ENCODE measurements at places on chromosomes 7 and 10. TPM values are rescaled to one million over a fixed set of nuclear protein-coding genes. Genes with fewer than 3 reads are reported as not detected.

DNA sequence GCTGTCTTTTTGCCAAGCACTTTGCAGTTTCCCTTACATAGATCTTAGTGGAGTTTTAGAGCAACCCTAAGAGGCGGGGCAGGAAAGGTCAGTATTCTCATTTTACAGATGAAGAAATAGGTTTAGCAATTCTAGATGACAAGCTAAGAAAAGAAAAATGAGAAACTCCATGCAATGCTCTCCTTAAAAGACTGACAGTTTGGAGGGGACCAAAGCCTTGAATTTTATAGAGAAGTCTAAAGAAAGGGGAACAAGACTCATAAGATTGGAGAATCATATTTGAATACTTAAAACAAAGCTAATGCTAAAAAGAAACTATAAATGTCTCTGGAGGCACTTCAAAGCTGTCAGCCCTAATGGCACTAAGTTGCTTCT, 19.6 kb downstream of the CEP55 start:
- no peak overlapping the region for H3K27ac ChIP-seq
- no peak overlapping the region for H3K4me3 ChIP-seq
- H3K4me1 ChIP-seq: no peaks in the 10 kb centered on the region
- H3K27me3 ChIP-seq: no peaks in the 10 kb centered on the region

DNA sequence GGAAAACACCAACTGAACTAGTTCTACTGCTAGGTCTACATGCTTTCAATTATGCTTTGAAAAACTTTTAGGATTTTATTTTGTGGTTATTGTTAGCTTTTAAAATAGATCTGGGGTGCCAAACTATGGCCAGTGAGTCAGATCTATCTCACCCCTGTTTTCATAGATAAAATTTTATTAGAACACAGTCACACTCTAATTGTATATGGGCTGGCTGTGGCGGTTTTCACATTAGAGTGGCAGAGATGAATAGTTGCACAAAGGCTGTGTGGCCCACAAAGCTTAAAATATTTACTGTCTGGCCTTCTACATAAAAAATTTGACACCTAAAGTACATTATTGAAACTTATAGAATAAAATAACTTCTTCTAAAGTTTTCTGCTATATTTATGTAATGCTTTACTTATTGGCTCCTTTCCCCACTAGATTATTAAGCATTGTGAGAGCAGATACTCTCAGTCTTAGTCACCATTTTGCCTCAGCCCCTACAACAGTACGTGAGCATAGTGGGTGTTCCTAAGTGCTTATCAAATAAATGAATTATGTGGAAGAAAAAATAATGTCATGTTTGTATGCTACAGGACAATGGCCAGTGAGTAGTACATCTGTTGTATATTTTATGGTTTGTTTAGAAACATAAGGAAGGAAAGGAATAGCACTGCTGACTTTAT, 5.4 kb upstream of the SUV39H2 start:
- no peaks in the 10 kb centered on the region for H3K4me1 ChIP-seq
- H3K27me3 ChIP-seq: no peaks in the 10 kb centered on the region
- no peak overlapping the region for H3K27ac ChIP-seq
- no peak overlapping the region for H3K4me3 ChIP-seq

The ACSL5 gene
- total RNA-seq: 13.0 TPM

DNA sequence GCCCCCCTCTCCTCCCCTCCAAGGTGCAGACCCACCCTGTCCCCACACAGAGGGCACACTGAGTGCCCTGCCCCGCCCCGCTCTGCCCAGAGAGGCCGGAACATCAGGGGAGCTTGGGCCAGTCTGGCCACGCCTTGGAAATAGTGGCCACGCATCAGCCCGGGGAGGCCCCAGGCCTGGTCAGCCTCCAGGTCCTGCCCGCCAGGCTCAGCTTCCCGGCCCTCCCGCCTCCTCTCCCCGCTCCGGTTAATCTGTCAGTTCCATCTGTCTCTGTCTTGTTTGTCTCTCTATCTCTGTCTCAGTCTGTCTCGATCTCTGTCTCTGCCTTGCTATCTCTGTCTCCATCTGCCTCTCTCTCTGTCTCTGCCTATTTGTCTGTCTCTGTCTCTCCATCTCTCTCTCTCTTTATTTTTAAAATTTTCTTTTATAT, 28.9 kb upstream of the TNRC18 start:
- no peak overlapping the region for H3K27ac ChIP-seq
- no peak overlapping the region for H3K4me3 ChIP-seq
- no peak for DNase-seq
- no peaks in the 10 kb centered on the region for H3K36me3 ChIP-seq
- H3K4me1 ChIP-seq: peaks cover 8% of the 10 kb centered on the region

GRCh38 chr7:136971776-136972175, 103.3 kb downstream of the CHRM2 start:
- no peak overlapping the region for H3K27ac ChIP-seq
- DNase-seq: no peak
- H3K4me3 ChIP-seq: no peak overlapping the region
- H3K27me3 ChIP-seq: no peaks in the 10 kb centered on the region

DNA sequence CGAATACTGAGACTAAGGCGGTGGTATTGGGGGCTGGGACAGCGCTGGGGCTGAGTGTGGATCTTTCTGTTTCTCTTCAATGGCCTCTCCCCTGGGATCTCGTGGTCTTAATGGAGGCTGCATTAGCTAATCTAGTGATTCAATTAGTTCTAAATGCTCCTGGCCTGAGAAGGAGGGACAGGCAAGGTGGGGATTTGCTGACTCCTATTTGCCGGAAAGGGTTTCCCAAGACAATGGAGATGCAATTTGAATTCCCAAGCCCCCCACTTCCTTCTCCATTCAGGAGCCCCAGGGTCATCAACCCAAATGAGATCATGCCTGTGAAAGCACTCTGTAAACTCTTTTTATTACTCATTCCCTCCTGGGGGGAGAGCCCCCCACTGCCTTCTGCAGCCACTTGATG, 111.7 kb upstream of the PLXNA4 start:
- H3K4me1 ChIP-seq: no peaks in the 10 kb centered on the region
- H3K4me3 ChIP-seq: no peak overlapping the region
- H3K27ac ChIP-seq: no peak overlapping the region
- DNase-seq: no peak
- H3K36me3 ChIP-seq: no peaks in the 10 kb centered on the region

The CLCN1 gene
- 0.09 TPM for total RNA-seq

Measured in thymus (tissue), 14 donors.